ENCODE measurements at places on chromosomes 5 and 9.
A peak's percentile ranks its signal among the peaks of the same experiment; 100 is the strongest.

DNA sequence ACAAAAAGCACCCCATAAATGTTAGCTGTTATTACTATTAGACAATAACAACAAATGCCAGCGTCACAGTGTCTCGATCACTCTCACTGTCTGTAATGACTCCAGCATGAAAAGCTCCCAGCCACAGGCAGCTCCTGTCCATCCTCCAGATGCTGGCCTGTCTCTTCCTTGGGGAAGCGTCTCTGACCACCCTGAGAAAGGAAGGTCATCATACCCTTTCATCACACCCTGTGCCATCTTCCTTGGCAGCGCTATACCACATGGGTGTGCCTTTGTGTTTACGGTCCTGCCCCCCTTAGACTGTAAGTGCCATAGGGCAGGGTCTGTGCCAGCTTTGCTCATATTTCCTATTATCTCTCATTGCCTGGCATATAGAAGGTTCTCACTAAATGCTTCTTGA lies 90.6 kb downstream of the PRRT1B start:
- DNase-seq: no peak

DNA sequence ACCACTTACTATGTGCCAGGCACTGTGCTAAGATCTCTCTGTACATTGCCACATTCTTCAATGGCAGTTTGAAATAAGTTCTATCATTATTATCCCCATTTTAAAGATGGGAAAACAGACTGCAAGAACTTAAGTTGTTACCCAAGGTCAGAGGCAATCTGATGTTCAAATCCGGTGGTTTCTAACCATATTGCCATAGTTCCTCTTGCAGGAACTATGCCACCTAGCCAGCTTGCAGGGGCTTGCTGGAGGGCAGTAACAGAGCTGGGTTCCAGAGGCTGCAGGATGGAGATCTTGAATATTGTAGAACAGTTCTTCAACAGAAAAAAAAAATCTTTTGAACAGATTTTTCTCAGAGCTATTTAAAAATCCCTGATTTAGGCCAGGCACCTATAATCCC lies 71.8 kb upstream of the TNFAIP8 start:
- DNase-seq: no peak

DNA sequence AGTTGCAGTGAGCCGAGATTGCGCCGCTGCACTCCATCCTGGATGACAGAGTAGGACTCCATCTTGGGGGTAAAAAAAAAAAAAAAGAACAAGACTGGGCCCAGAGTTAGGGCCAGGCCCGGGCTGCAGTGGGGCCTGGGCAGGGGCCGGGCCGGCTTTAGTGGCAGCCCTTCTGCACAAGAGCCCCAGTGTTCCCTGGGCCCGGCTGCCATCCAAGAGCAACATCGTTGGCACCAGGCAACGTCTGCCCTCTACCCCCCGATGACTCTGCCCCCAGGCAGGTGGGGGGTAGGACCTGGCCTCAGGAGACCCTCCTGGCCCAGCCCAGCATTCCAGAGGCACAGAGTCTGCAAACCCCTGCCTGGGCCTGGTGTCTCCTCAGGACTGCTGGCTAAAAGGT lies 4.9 kb upstream of the FGFR4 start:
- DNase-seq: no peak

- DNase-seq: no peak
Observed at GRCh38 chr9:125547368-125547767, 159.6 kb downstream of the MAPKAP1 start.

- no peak for DNase-seq
Observed at GRCh38 chr5:157339409-157339808, 73.5 kb downstream of the CYFIP2 start.

DNA sequence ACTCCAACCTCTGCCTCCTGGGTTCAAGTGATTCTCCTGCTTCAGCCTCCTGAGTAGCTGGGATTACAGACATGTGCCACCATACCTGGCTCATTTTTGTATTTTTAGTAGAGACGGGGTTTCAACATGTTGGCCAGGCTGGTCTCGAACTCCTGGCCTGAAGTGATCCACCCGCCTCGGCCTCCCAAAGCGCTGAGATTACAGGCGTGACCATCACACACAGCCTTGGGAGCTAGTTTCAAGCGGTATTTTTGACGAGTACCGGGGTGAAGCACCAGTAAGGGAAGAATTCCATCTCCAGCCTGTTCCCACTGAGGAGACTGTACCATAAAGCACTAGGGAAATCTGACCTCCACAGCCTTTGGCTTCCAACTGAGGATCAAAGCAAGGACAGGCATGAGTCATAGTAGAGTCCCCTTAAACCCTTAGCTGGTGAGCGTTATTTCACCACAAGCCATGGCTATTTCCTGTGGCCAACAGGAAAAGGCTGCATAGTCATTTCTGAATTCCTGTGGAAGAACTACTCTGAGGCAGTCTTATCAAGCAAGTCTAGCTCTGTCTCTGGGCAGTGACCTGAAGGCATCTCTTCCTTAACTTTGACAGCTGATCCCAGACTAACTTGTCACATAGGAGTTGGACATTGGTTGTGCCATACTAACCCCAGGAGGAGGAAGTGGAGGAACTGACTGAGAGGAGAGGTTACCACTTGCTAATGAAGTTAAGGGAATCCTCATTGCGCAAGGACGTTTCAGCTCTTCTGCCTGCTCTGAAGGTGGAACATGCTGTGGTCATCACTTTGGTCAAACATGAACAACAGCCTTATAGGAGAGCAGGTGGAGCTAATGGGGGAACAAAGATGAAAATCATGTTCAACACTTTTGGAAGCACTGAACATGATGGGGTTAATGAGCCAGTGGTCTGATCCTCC lies 85.8 kb upstream of the DMRT1 start:
- no peak for DNase-seq

DNA sequence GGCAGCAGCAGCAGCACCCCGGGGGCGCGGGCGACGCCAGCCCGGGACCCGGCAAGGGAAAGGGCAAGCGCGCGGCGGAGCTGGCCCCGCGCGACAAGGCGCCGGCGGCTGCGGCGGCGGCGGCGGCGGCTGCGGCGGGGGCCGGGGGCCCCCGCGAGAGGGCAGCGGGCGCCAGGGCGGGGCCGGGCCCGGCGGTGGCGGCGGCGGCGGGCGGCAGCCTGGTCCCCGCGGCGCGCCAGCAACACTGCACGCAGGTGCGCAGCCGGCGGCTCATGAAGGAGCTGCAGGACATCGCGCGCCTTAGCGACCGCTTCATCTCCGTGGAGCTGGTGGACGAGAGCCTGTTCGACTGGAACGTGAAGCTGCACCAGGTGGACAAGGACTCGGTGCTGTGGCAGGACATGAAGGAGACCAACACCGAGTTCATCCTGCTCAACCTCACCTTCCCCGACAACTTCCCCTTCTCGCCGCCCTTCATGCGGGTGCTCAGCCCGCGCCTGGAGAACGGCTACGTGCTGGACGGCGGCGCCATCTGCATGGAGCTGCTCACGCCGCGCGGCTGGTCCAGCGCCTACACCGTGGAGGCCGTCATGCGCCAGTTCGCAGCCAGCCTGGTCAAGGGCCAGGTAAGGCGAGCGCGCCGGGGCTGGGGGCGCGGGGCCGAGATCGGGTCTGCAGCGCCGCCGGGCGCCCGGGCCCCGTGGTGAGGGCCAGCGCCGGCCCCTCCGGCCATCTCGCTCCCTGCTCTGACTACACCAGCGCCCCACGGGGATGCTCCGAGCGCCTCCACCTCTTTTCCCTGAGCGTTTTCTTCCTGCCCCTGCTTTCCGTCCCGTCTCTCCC lies at the start of gene UBE2QL1:
UBE2QL1 (plus strand) TSS at position 238 of the 843 bp plus-strand sequence; CDS start at position 273, 35 bp downstream.
- DNase-seq: peak; percentile 35

GRCh38 chr5:168300326-168301182 lies 9.1 kb downstream of the WWC1 start:
- DNase-seq: no peak

GRCh38 chr9:90813523-90813922 lies 11.9 kb downstream of the SYK start:
- DNase-seq: peak; percentile 75

GRCh38 chr5:59008816-59009473 lies 426.1 kb downstream of the RAB3C start:
- DNase-seq: no peak

GRCh38 chr5:178627259-178627598 lies 379 bp upstream of the CLK4 start:
- no peak for DNase-seq

DNA sequence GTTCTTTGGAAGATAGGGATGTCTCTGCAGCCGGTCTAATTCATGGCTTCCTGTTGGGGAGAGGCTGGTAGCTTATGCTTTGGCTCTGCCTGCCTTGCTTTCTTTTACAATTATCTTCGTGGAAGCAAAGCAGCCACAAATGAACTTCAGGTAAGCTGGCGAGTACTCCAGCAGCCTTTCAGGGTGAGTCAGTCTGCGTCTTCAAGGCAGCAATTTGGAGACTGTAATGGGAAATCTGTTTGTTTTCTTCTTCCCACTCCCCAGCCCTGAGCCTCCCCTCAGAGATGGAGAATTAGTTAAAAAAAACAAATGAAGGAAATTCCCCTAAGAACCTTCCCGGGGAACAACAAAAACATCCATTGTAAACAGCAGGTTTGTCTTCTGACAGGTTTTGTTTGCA lies 100.1 kb downstream of the PSAT1 start:
- no peak for DNase-seq

DNA sequence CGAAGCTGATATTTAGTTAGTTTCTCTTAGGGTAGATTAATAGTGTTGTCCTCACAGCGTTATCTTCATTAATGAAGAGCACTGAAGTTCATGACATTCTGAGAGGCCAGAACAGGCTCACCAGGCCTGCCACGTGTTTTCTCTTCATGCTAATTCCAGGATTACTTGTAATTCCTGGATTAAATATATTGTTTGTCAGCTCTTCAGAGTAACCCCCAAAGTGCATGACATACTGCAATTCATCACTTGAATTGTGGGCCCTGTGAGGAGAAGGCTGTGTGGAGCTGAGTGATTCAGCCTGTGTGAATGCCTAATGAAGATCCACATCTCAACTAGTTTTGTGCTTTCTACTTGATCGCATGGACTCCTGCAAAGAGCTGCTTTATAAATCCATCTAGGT lies 401.0 kb upstream of the ADAMTSL1 start:
- DNase-seq: no peak

DNA sequence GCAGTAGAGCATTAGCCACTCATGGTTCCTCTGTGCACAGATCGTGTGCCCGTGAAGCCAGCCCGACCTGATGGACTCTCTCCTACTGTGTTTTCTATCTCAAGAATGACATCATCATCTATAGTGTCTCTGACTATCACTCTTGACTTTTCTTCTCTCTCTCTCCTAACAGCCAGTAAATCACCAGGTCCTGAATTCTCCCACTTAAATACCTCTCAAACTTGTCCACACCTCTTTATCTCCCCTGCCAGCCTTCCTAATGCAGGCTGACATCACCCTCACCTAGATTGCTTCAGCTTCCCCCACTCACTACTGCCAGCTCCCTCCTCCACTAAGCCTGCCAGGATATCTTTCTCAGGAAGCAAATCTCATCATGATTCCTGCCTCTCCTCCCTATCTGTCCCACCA lies 90.6 kb upstream of the MIER3 start:
- DNase-seq: no peak

DNA sequence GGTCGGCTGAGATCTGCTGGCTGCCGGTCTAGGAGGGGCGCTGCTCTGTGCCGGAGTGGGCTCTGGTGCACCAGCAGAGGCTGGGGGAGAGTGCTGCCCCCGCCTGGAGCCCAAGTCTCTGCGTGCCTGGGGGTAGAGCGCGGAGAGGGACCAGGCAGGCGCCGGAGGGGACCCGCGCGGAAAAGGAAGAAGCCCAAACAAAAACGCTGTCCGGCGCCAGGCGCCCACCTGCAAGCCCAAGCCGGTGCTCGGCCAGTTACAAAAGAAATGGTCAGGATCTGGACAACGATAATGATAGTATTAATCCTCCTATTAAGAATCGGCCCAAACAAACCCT lies 571 bp upstream of the S1PR3 start:
- no peak for DNase-seq

Measured in germinal center (tissue), 1 donor.